Fibroblast of the aortic adventitia (primary cell): ENCODE measurements at places on chromosomes 1 and 21. TPM values are rescaled to one million over a fixed set of nuclear protein-coding genes. Genes with fewer than 3 reads are reported as not detected.

DNA sequence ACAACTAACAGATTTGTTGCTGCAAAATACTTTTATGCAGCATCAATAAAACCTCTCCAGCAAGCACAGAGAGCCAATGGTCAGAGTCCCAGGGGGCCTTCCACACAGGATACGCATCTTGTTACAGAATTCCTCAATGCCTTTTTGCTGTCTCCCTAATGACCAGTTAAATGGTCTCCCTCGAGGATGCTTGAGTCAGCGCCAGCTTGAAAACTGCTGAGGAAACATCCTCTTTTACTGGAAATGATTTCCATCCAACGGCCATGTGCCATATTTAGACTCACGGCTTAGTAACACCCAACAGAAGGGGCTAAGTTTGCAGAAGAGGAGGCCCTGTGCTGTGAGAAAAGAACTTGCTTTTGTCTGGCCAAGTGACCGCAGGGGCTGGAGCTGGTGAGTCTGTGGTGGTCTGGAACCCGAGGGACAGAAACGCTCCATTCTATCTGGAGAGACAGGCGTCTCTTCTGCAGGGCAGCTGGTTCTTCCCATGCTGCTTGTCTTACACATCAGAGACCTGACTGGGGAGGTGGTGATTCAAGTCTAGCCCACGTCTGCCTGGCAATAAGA, 496.4 kb downstream of the SETD4 start:
- DNase-seq, result peak; percentile 99

The NBPF6 gene
- total RNA-seq, result not detected in 2 replicates

DNA sequence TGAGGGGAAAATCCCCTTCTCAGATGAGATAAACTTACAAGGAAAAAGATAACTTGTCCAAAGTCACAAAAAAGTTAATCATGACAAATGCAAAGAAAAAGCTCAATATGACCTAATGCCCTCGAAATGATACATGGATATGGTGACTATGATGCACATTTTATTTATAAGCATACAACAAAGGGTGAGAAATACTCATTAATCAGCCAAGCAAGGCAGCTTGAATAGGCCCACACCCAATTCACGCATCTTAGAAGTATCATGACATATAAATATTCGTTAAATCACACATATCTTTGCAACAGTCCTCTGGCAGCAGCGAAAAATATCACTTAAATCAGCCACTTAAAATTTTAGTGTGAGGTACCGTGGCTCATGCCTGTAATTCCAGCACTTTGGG, 21.7 kb downstream of the EPS15 start:
- no peak for DNase-seq

- no peak for DNase-seq
Measured at GRCh38 chr1:182260516-182260915, 131.1 kb downstream of the GLUL start.

- no peak for DNase-seq
Measured at GRCh38 chr1:14421977-14422609, 176.4 kb upstream of the KAZN start.

The FOXD2 gene
- total RNA-seq, result under 0.01 and 0.36 TPM in 2 replicates

The NPHS2 gene
- total RNA-seq, result not detected in 2 replicates

GRCh38 chr1:9687874-9688582, 36.5 kb downstream of the PIK3CD start:
- no peak for DNase-seq

The CFAP74 gene
- not detected in 2 replicates for total RNA-seq

DNA sequence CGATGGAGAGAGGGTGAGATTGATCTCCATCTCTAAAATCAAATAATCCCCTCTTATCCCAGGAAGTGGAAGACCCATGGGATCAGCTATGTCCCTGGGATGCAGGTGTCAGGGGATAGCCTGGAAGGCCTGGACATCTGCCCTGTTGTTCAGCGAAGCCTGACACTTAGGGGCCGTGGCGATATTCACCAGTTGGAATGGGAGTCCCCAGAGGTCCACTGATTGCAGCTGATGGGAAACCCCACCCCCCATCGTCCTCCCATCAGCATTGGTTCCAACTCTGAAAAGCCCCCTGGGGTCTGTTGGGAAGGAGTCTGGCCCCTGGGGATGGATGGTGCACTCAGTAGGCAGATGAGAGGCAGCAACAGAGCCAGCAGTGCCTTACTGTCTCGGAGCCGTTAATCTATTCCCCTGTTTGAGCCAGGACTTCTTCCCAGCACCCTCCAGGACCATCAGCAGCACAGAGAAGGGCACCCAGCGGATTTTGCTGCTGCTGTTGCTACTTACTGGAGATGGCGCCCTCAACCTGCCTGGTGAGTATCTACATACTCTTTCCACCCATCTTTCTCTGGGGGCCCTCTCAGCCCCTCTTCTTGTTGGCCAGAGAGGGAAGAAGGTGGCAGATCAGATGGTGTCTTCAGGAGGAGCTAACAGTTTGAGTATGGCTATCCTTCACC, 13.4 kb downstream of the CATSPER4 start:
- no peak for DNase-seq

DNA sequence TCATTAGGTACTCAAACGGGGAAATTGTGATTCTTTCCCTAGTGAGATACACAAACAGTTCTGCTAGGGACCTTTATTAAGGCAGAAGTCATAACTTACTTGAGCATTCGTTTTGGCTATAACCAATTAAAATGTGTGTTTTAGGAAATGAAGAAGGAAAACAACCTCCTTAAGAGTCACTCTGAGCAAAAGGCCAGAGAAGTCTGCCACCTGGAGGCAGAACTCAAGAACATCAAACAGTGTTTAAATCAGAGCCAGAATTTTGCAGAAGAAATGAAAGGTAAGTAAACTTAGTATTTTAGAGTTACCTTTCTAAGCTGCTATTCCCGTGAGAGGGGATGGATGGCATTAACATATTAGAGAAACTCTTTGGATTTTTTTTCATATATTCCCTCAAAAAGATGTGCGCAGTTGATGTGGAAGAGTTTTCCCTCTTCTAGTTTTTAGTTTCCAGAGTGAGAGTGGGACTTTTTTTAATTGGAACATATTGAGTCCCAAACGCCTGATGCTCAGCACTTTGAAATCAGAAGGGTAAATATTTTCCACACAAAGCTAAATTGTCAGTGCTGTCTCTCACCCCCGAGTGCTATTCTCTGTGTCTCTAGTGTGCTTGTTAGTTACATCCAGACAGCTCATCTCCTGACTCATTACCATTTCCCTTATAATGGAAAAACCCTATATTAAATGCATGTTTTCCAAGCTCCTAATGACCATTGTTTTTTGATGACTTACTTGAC, 34.9 kb downstream of the CENPF start:
- DNase-seq, result peak; percentile 77

DNA sequence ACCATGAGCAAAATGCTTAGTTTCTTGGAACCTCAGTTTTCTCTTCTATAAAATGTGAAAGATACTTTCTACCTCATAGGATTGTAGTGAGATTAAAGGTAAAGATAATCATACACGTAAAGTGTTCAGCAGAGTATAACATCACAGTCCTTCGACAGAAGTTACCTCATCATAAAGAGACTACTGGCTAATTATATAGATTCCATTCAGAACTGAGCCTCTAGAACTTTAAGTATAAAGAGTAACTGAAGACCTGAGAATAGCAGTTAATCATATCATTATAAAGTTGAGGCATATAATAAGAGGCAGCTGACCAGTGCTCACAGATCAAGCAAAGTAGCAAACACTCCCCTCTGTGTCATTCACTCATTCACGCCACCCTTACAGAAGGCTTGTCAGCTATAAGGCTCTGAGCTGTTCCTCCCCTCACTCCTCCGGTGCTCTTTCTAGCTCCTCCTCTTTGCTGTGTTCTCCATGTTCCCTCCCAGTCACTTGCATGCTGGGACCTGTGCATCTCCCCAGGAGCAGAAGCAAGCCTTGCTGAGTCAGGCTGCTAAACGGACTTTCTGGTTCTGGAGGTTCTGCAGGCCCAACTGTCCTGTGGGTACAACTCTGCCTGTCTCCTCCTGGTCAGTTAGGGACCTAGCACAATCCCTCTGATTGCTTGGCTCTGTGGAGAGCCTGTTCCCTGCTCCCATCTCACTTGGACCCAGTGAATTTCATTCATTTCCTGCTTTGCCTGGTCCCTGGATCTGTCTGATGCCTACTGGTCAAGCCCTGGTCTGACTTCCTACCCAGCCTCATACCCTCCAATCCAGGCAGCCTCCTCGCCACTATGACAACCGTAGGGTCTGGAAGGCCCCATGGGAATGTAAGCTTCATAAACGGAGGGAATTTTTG, 28.3 kb upstream of the LY9 start:
- no peak for DNase-seq

The SYNC gene
- total RNA-seq, result 141 and 240 TPM in 2 replicates

The TFF3 gene
- total RNA-seq, result not detected in 2 replicates

- DNase-seq, result no peak
Measured at GRCh38 chr1:230753191-230753585, 6.0 kb downstream of the CAPN9 start.

GRCh38 chr1:209805341-209805781, 581 bp downstream of the IRF6 start:
- no peak for DNase-seq

GRCh38 chr1:42334240-42335049, 590 bp downstream of the FOXJ3 start:
- peak; percentile 29 for DNase-seq

The SERPINC1 gene
- not detected in 2 replicates for total RNA-seq

DNA sequence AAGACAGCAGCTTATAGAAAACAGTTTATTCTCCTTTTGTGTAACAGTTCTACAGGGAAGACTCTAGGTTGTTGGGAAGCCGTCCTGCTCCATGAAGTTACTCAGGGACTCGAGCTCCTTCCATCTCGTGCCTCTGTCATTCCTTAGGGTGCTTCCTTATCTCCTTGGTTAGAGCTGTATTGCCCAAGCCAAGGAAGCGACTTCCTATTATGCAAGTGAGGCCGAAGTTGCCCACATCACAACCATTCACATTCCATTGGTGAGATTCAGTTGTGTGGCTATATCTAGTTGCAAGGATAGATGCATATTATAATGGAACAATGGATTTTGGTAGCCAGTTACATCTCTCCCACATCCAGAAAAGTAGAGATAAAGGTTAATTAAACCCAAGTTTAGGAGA, 9.0 kb downstream of the GSTM5 start:
- DNase-seq, result peak; percentile 21

DNA sequence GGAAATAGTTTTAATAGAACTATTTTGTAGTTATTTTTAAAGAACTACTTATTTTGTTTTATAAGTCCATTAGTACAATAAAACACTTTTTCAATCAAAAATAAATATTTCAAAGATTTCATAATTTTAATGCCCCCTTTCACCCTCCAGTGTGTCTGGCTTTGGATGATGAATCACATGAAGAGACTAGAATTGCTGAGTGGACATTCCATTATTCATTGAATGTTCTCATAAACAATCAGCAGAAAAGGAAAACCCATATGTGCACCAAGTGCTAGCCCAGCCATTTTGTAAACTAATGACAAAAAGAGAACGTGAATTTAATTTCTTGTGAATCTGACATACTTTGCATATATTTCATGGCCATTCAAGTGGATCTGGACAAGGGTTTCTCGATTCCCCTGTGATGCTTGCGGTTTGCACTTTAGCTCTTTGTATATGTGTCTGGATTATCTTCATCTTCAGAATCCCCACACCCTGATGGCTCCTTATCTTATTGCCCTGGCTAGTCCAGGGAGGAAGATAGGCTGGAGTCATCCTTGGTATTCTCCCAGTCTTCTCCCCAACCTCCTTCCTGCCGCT, 20.7 kb upstream of the CHIA start:
- no peak for DNase-seq

The AMY2A gene
- total RNA-seq, result not detected in 2 replicates

The CAMK1G gene
- 0.90 and 1.1 TPM in 2 replicates for total RNA-seq

The UQCRHL gene
- total RNA-seq, result 1.9 and 2.0 TPM in 2 replicates

GRCh38 chr1:47914218-47914938, 82.8 kb downstream of the TRABD2B start:
- no peak for DNase-seq

- DNase-seq, result no peak
Measured at GRCh38 chr1:199155166-199156019, 516.6 kb downstream of the PTPRC start.

DNA sequence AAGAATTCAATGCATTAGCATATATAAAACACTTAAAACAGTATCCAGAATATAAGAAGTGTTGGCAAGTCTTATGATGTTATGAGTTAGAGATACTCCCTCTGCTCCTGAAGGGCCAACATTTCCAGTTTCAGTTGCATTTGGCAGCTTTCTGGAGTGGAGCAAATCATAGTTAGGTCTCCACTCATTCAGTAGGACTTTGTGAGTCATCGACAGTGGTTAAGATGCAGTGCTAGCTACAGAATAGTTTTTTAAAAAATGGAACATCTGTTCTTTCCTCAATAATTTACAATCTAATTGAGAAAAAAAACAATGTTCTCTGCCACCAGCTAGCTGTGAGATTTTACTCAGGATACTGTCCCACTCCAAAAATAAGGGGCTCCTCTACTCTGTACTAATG, 389.1 kb downstream of the HLX start:
- DNase-seq, result peak; percentile 89

- no peak for DNase-seq
Measured at GRCh38 chr1:208603721-208604120, 359.5 kb upstream of the PLXNA2 start.

The RPTN gene
- total RNA-seq, result not detected in 2 replicates

The ATP1A4 gene
- total RNA-seq, result not detected in 2 replicates

The PLPPR4 gene
- 1.1 and 2.8 TPM in 2 replicates for total RNA-seq
